Activated CD4-positive, alpha-beta T cell treated with anti-CD3 and anti-CD28 coated beads, Interleukin-2, amount 10 ng/mL, durations not matched to agents 24 days and 14 days (primary cell): ENCODE measurements at places on chromosomes 3 and 15.

DNA sequence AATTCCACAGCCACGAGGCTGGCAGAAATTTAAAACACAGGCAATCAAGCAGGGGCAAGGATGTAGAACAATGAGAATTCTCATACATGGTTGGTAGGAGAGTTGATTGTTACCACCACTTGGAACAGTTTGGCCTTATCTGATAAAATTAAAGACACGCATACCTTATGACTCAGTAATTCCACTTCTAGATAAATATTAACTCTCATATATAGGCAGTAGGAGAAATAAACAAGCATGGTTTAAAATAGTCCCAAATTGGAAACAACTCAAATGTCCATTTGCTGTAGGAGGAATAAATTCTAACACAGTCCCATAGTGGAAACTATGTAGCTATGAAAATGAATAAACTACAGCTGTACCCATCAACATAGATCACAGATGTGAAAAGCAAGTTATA, 42.3 kb upstream of the USP3 start:
- DNase-seq: no peak

- peak; percentile 84 for DNase-seq
Measured at GRCh38 chr15:77107531-77108355, 36.8 kb upstream of the TSPAN3 start.

DNA sequence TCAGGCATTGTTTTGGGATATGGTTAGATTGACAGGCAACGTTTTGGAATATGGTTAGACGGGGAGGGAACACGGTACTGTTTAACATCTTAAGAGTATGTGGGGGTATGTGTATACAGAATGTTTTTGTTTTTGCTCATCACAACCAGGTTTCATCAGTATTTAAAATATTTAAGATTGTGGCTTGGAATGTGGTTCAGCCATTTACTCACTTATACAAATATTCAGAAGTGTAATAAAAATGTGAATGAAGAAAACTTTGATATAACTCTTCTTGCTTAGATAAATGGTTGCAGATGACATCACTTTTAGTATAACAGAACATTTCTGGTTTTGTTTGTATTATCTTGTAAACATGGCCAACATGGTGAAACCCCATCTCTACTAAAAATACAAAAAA, 3.9 kb upstream of the PAK2 start:
- DNase-seq: no peak

DNA sequence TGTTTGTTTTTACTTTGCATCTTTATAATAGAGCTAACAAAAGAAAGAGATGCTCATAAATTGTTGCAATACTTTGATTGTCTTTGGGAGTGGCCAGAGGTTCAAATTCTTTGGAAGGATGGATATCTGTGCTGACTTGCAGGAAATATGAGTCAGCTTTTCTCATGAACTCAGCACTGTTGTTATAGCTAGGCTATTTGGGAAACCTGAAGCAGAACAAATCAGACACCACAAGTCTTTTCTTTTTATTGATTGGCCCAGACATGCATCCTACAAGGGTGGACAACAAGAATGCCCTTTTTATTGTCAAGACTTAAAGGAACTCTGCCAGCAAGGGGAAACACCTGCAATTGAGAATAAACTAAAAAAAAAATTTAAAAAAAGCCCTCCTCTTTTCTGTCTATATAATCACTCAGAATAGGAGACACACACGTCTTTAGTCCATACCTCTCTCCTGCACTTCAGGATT, 4.6 kb upstream of the DENND4A start:
- DNase-seq: no peak

DNA sequence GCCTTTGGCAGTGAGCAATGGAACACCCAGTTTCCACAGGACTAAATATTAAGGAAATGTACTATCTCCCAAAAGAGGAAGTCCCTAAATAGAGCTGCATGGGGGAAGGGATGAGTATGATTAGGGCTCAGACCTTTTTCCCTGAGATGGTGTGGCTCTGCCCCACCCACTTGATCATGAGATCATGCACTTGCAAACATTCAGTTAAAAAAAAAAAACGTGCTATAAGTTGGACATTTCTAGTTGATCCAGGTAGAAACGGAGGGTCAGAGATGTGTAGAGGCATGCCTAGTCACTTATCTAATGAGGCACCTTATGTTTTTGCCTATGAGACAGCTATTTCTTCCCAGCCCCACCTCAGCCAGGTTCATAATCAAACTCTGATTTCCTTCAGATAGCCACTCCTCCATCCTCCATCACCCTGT, 24.5 kb upstream of the SSR3 start:
- no peak for DNase-seq

GRCh38 chr3:126578702-126579101, 20.0 kb upstream of the C3orf22 start:
- no peak for DNase-seq

DNA sequence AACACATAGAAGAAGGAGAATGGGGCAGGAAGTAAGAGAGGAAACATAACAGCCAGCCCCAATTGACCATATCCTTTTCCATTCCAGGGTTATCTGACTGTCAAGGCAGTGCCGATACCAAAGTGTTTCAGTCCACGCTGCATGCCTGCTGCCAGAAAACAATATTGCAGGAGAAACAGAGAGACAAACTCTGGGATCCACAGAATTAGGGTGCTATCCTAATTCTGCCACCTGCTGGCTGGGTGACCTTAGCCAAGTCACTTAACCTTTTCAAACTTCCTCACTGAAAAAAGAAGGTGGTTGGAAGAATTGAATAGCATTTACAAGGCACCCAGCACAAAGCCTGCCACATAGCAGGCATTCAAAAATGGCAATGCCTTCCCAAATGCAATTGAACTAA, 32.0 kb downstream of the GLB1 start:
- DNase-seq: peak; percentile 80

DNA sequence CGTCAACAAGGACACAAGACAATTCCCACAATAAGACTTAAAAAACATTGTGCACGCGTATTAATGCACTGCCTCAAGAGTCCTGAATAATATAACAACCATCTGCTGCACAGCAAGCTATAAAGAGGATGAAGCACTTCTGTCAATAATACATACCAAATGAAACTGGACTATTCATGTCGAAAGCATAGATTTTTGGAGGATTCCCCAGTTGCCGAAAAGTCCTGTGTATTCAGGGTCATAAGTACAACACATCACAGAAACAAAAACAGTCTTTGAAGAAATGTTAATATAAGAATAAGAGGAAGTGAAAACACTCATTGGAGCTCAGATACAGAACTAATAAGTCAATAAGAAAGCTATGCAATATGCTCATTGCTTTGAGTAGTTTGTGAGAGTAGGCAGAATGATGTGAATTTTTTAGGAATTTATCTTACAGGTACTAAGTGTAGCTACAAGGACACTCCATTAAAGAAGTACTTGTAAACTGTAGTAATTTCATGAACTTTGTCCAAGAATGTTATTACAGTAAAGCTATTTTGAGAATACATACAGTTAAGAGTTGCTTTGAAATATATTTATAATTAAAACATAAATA, 31.6 kb downstream of the CBLB start:
- DNase-seq: no peak

DNA sequence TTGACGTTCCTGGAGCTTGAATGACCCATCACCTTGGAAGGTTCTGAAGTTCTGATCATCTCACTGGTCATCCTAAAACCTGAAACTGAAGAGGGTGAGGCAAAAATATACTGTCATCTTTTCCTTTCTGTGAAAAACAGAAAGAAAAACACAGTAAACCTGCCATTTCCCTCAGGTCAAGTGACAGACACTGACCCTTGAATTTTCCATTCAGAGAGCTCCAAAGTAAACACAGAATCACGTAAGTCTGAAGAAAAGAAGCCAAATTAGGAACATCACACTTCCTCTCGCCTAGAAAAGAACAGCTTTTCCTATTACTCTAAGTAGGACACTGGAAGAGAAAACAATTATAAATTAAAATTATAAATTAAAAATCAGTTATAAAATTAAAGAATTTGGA, 78.7 kb upstream of the TGFBR2 start:
- DNase-seq: no peak

DNA sequence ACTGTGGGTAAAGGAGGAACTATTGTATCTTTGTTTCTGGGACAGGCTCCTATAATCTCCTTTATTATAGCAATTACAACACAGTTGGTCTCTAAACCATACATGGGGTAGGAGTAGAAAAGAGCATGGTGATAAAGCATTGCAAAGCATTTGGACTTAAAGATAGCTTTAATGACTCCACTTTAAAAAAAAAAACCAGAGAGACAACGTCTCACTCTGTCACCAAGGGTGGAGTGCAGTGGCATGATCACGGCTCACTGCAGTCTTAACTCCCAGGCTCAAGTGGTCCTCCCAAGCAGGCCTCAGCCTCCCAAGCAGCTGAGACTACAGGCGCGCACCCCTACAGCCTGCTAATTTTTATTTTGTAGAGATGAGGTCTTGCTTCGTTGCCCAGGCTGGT, 68.2 kb downstream of the DENND4A start:
- no peak for DNase-seq

- no peak for DNase-seq
Measured at GRCh38 chr15:73838831-73839426, 34.4 kb upstream of the TBC1D21 start.

DNA sequence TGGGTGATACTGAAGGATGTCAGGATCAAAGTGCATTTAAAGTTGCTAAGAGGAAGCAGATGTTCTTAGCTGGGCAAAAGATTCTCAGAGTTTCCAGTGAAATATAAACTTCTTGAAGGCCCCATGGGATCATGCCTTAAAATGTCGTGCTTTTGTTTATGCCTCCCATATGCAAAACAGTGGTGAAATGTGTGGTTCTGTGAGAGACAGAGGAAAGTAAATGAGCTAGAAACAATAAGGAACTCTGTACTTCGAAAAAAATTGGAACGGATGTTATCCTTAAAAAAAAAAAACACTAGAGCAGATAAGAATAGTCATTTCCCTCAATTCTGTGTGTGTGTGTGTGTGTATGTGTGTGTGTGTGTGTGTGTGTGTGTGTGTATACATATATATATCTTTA, 497.0 kb upstream of the TBL1XR1 start:
- DNase-seq: no peak

DNA sequence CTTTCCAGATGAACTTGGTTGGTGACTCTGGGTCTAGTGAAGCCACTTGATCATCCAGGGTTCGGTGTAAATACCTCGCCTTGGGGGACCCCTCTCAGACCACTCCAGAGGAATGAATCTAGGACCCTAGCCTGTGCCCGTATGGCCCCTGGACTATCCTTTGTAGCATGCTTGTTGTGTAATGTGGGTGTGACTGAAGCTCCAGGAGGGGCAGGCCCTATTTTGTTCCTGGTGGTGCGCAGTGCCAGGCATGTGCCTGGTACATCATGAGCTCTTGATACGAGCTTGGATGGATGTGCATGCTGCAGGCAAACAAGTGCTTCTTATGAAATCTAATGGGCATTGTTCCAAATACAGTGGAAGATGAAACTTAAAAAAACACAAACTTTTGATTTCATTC, 82.8 kb downstream of the EBLN2 start:
- no peak for DNase-seq

DNA sequence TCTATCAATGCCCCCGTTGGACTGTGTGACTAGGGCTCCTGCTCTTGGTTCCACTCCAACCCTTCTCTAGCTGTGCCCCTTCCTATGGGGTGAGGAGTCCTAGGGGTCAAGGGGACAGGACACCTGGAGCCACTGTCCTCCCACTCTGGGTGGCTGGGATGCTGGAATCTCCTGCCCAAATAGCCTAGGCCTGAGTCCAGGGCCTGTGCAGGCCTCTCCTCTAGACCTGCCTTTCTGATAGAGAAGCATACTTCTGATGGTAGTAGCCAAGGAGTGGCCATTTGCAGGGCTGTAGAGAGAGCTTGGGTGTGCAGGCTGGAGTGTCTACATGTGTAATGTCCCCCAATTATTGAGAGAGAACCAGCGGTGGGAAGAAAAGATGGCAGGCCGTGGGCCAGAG, 54.2 kb downstream of the ITGA11 start:
- DNase-seq: peak; percentile 41

DNA sequence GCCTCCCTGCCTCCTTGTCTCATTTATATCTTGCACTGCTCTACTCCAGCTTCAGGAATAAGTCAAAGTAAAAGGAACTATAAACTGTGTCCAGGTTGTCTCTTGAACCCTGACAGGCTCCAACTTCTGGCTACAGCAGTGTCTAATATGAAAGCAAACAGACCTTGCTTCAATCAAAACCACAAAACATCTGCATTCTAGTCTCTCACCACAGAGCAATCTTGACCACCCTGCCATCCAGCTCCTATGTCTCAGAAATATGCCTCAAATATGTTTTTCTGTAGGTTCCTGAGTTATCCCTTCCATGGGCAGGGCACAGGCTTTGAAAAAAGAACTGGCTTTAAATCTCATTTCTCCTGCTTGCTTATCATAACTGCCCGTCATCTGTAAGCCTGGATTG, 13.0 kb upstream of the RAMAC start:
- no peak for DNase-seq

GRCh38 chr3:130969621-130970020, 57.0 kb downstream of the ASTE1 start:
- DNase-seq: no peak

- no peak for DNase-seq
Measured at GRCh38 chr15:72474466-72474911, 359 bp downstream of the ARIH1 start.

DNA sequence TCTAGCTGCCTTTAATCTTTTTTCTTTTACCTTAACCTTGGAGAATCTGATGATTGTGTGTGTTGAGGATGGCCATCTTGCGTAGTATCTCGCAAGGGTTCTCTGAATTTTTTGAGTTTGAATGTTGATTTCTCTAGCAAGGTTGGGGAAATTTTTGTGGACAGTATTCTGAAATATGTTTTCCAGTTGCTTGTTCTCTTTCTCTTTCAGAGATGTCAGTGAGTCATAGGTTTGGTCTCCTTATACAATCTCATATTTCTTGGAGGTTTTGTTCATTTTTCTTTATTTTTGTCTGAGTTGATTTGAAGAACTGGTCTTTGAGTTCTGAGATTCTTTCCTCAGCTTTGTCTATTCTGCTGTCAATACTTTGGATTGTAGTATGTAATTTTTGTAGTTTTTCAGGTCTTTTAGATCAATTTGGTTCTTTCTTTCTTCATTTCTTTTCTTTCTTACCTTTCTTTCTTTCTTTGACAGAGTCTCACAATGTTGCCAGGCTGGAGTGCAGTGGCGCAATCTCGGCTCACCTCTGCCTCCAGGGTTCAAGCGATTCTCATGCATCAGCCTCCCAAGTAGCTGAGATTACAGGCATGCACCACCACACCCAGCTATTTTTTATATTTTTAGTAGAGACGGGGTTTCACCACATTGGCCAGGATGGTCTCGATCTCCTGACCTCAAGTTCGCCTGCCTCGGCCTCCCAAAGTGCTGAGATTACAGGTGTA, 366.4 kb upstream of the RASGRP1 start:
- no peak for DNase-seq
